T-helper 1 cell (primary cell): ENCODE measurements at places on chromosomes 4 and X.

- DNase-seq = no peak
Measured at GRCh38 chrX:40108162-40108958, 10.6 kb upstream of the BCOR start.

- DNase-seq = no peak
Measured at GRCh38 chrX:81586096-81586495, 384.2 kb downstream of the SH3BGRL start.

DNA sequence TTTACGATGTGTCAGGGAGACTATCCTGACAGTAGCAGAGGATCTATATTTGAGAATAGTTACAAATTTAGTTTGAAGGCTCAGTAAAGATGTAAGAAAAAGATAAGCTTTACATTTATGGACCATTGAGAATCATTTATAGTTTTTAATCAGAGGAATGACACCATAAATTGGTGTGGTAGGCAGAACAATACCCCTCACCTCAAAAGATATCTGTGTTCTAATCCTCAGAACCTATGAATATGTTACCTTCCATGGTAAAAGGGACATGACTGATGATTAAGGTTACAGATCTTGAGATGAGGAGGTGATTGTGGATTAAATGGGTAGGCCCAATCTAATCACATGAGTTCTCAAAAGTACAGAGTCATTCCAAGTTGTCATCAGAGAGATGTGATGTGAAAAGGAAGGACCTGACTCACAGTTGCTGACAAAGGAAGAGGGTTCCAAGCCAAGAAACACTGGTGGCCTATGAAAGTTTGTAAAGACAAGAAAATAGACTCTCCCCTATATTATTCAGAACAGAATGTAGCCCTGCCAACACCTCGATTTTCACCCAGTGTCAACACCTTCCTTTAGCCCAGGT lies 27.0 kb downstream of the EREG start:
- no peak for DNase-seq

GRCh38 chr4:91958596-91958995 lies 345.2 kb upstream of the GRID2 start:
- no peak for DNase-seq
